ENCODE measurements at places on chromosomes 1 and 21.

GRCh38 chr1:31261916-31262315 is 22.2 kb upstream of the NKAIN1 start:
- DNase-seq, result no peak

DNA sequence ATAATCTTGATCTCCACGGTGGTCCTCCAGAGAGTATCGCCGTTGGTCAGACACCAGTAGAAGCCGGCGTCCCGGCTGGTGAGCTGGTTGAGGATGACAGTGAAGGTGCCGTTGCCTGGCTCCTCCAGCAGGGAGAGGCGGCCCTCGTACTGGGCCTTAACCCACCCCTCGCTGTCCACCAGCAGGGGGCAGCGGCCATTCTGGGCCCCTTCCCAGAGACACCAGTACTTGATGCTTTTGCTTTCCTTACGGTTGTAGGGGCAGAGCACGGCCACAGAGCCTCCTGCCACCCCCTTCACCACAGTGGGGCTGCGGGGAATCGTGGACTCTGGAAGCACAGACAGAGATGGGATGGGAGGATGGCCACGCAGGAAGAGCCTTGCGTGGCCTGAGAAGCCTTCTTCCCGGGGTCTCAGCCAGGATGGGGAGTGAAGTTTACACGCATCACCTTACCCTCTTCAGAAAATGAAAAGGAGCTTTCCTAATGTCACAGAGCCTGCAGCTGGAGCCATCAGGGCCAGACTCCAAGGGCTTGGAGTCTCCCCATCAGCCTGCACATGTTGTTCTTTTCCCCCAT is 10.7 kb downstream of the PIGR start:
- no peak for DNase-seq

- DNase-seq, result no peak
These were observed 31.6 kb downstream of the ZMYND12 start for GRCh38 chr1:42424201-42424600.

DNA sequence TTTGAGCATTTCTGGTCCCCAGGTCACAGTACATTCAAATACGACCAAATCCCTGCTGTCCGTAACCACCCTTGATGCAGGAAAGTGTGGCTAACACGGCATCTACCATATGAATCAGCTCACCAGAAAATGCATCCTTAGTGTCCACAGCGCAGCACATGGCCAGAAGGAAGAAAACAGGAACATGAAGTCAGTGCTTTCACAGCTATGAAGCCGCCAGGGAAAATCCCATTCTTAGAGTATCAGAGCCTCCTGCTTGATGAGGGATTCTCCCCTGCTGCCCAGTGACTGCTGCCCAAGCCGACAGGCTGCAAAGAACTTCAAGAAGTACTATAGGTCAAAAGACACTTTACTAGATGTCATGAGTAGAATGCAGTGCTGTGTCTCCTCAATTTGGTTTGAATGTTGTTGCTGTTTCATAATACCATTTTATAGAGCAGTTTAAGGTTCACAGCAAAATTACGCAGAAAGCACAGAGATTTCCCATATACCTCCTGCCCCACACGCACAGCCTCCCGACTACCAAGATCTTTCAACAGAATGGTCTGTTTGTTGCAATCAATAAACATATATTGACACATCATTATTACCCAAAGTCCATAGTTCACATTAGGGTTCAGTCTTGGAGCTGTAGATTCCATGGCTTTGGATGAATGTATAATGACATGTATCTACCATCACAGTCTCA is 14.5 kb downstream of the TIAM1 start:
- DNase-seq, result no peak

DNA sequence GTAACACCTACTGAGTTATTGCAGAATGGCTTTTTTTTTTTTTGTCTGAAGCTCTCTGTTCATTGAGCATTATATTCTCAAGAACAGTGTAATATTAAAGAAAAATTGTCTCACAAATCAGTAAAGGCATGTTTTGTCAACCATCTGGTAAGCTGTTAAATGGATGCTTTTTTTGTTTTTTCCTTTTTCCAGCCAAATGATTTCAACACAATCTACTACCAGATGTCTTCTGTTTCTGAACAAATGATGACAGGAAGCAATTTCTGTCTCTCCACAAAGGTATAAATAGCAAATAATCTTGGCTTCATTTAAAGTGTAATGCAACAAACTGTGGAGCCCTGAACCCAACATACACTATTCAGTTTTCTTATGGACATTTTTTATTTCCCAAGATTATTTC is 78.6 kb upstream of the RGS2 start:
- DNase-seq, result no peak

DNA sequence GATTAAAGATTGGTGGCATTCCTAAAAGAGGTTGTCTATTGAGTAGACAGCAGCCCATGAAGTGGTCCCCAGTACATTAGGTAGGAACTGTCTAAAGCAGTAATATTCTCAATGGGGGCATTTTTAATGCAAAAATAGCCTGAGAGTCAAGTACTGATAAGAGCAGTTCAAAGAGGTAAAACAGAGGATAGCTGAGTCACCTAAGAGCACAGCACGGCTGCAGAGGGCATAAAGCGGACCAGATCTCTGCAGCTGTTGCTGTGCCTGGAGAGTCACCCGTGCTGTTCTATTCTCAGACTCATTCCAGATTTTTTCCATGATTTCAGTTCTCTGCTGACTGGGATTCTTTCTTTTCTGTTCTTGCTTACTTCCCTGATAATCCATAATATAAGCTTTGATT is 313.2 kb downstream of the OLFM3 start:
- DNase-seq, result no peak

GRCh38 chr1:245444945-245445344 is 290.2 kb downstream of the KIF26B start:
- DNase-seq, result no peak

DNA sequence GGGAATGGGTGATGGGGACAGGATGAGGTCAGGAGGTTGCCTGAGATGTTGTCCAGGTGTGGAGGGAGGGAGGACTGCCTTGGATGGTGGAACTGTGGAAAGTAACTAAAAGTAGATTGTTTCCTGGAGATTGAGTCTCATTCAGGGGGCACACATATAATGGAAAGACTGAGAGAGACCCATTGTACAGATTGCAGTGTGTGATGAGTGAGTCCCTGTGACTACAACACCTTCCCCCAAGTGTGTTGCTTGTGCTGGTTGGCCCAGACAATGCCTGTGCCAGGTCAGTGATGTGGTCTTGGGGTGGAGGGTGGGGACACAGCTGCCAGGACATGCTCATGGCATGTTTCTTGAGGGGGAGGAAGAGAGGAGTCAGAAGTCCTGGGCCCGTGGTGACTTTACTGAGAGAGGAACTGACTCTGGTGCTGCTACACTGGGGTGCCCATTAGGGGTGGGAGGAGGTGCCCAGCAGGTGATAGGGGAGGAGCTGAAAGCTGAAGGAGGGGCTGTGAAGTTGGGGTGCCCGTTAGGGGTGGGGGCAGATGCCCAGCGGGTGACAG is 5.2 kb downstream of the SNAP47 start:
- DNase-seq, result no peak

GRCh38 chr1:27589841-27590426 is 14.0 kb downstream of the AHDC1 start:
- no peak for DNase-seq

DNA sequence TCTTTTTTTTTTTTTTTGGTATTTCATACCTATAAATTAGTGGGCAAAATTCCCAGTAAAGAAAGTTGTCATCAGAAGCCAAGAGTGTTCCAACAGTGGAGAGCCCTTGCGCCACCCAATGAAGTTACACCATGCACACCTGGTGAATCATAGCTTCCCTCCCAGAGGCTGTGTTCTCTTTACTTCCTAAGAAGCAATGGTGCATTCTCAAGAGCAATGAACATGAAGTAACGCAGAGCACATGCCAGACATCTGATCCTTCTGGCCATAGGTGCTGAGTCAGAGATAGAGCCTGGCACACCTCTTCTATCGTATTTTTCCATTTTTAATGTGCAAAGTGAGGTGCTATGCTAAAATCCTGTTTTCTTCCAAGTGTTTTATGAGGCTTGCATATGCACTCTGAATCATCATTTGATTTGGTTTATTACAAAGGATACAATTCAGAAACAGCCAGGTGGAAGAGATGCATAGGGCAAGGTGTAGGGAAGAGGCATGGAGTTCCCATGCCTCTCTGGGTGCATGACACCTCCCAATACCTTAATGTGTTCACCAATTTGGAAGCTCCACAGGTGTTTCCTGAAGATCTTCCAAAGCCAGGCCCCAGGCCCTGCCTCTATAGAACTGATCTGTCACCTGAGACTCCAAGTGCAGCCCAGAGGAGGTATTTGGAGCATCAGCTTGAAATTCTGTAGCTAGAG is 408.0 kb downstream of the SIPA1L2 start:
- DNase-seq, result no peak

GRCh38 chr1:80154176-80154575 is 1147.6 kb upstream of the ADGRL4 start:
- DNase-seq, result no peak

GRCh38 chr1:92708368-92708950 is 76.4 kb downstream of the EVI5 start:
- DNase-seq, result no peak

DNA sequence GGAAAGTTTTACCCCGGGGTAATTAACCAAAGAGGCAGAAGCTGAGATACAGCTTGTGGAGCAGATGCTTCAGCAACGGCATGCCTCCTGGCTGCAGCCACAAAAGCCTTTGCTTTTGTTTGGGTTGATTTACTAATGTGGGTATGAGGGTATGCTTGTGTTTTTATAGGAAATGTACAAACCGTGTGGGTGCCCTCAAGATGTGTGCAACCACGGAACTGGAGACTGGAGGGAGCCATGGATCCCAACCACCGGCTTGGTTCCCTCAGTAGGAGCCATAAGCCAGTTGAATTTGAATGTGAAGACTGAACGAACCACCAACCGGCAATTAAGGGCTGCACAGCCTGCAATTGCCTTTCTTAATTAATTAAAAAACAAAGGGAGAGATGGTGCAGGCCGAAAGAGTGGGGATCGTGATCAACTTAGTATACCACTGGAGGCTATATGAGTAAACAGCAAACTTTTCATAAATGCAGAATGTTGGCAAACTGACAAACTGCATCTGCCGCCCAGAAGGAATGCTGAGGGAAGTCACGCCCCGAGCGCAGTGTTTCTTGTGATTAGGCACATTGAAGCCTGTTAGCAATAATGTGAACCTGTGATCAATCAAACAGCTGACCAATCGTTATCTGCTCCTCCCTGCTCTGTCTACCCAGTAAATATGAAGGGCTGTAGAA is 104.1 kb downstream of the DISP1 start:
- no peak for DNase-seq

DNA sequence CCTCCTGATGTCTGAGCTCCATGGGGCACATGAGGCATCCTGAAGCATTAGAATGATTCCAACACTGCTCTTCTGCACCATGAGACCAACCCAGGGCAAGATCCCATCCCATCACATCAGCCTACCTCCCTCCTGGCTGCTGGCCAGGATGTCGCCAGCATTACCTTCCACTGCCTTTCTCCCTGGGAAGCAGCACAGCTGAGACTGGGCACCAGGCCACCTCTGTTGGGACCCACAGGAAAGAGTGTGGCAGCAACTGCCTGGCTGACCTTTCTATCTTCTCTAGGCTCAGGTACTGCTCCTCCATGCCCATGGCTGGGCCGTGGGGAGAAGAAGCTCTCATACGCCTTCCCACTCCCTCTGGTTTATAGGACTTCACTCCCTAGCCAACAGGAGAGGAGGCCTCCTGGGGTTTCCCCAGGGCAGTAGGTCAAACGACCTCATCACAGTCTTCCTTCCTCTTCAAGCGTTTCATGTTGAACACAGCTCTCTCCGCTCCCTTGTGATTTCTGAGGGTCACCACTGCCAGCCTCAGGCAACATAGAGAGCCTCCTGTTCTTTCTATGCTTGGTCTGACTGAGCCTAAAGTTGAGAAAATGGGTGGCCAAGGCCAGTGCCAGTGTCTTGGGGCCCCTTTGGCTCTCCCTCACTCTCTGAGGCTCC is 11.1 kb upstream of the RASSF5 start:
- no peak for DNase-seq

DNA sequence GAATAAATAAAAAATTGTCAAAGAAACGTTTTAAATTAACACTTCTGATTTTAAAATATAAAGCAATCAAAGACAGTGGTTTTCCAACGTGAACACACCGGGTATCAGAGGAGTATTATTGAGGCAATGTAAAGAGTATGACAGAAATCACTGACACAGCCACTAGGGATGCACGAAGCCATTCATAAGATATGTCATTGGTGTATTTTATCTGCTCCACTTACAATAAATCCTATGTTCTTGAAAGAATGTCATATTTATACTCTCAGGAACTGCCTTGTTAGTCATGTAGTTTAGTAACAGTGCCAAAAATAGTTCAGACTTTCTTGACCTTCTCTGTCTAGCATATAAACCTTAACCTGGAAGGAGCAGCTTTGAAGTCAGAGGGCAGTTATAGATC is 835.0 kb upstream of the NCAM2 start:
- no peak for DNase-seq

DNA sequence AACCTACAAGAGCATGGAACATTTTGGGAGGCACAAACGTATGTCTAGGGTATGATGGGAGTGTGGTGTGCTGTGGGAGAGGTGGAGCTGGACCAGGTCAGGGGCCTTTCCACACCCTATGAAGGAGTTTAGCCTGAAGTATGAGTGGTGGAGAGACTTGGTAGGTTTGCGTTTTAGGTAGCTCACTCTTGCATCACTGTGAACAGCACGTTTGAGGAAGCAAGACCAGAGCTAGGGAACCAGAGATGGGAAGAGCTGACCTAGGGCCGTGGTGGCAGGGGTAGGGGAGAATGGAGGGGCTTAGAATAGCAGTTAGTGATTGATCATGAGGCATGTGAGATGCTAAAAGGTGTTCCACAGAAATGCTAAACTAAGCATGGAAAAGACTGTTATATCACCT is 25.1 kb upstream of the ZFP69B start:
- no peak for DNase-seq

- DNase-seq, result no peak
These were observed 45.8 kb upstream of the CYP2J2 start for GRCh38 chr1:59972216-59972927.

DNA sequence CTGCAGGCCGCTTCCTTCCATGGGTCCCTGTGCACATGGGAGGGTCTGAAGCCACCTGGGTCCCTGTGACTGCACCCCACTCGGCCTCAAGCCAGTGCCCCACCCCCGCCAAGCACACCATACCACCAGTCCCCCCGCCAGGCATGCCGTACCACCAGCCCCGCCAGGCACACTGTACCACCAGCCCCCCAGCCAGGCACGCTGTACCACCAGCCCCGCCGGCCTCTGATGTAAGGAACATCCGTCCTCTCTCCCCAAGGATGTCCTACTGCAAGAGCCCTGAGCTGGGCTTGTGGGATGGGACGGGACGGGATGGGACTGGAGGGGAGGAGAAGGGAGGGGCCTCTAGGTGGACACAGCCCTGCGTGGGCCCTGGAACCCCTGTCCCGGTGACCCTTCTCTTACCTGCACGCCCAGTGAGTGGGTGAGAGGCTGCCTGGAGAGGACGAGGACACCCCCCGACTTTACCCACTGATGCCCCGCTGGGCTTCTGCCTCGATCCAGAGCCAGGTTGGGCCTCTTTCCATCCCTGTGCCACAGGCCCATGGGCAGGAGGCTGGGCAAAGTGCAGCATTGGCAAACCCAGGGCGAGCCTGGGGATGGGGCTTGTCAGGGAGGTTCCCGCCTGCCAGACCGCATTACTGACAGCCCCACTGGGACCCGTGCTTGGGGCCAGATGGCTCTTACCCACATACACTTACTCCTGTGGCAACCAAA is 40.8 kb upstream of the COL6A1 start:
- no peak for DNase-seq

GRCh38 chr1:156504438-156504813 is 3.9 kb upstream of the MEF2D start:
- DNase-seq, result no peak

Data from activated CD8-positive, alpha-beta memory T cell treated with anti-CD3 and anti-CD28 coated beads for 1 hour (primary cell).